ENCODE measurements at places on chromosomes 7 and 10. TPM values are rescaled to one million over a fixed set of nuclear protein-coding genes. Genes with fewer than 3 reads are reported as not detected.

The OPN1SW gene
- not detected for total RNA-seq

The DDC gene
- total RNA-seq, result 1.4 TPM

The CFAP43 gene
- 11.9 TPM for total RNA-seq

GRCh38 chr7:28433699-28434219 is 21.4 kb downstream of the CREB5 start:
- no peak overlapping the region for H3K4me3 ChIP-seq
- H3K4me1 ChIP-seq, result no peaks in the 10 kb centered on the region
- no peak overlapping the region for H3K27ac ChIP-seq

- no peak overlapping the region for H3K4me3 ChIP-seq
- H3K27ac ChIP-seq, result no peak overlapping the region
- peaks cover 2% of the 10 kb centered on the region for H3K36me3 ChIP-seq
Measured at GRCh38 chr7:129923709-129924108, 29.1 kb downstream of the UBE2H start.

DNA sequence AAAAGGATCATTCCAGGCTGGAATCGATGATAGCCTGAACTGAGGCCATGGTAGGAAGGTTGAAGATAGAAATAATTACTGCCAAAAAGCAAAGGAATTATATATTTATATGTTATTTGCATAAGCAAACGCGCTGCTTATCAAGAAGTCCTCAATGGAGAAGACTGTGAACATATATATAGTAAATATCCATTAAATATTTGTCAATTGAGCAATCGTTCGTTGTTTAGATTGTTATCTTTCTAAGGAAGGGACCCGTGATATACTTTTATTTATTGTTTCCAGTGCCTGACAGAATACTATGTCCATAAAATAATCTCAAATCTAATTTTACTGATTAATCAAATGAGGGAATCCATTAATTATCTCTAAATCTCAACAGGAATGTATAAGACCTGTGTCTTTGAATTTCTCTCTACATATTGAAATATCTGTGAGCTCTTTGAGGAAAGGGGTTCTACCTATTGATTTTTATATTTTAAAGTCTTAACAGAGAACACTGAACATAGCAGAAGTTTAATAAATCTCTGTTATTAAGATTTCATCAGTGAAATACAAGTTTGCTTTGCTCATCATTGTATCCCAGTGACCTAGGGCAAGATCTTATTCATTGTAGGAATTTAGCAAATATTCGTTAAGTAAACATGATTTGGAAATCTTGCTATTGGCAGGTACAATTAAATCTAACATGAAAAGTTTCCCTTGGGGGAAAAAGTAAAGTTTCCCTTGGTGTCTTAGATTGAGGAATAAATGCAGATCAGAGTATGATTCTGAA is 12.0 kb upstream of the HERC4 start:
- no peaks in the 10 kb centered on the region for H3K27me3 ChIP-seq
- no peaks in the 10 kb centered on the region for H3K4me1 ChIP-seq
- H3K27ac ChIP-seq, result no peak overlapping the region
- no peak overlapping the region for H3K4me3 ChIP-seq

GRCh38 chr10:131851346-131851745 is 49.5 kb upstream of the PPP2R2D start:
- no peaks in the 10 kb centered on the region for H3K4me1 ChIP-seq
- no peaks in the 10 kb centered on the region for H3K27me3 ChIP-seq
- no peak overlapping the region for H3K4me3 ChIP-seq
- DNase-seq, result no peak
- H3K27ac ChIP-seq, result no peak overlapping the region

- H3K4me3 ChIP-seq, result no peak overlapping the region
- no peak overlapping the region for H3K27ac ChIP-seq
- H3K4me1 ChIP-seq, result no peaks in the 10 kb centered on the region
Measured at GRCh38 chr7:22008087-22008486, 62.4 kb upstream of the CDCA7L start.

Measured in upper lobe of left lung (tissue), 6 donors.